Effector memory CD4-positive, alpha-beta T cell (primary cell): ENCODE measurements at places on chromosomes 1 and 21.

GRCh38 chr1:246176126-246177024 is 330.7 kb downstream of the SMYD3 start:
- DNase-seq = no peak

GRCh38 chr1:155326631-155327037 is 5.9 kb downstream of the RUSC1 start:
- DNase-seq = no peak

DNA sequence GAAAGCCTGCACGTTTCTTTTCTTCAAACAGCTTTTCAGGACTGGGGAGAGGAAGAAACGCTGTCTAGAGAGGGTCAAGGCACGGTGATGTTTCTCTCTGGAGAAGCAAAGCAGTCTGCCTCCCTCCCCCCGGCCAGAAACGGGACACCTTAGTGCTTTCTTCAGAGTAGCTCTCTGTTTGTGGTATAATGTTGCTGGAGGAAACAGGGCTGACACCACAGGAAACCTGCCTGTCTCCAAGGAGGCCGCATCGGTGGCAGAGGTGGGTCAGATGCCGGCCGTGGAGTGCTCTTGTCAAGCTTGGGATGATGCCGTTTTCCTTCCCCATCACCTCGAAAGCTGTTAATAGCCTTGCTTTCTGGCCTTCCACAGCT is 139.4 kb downstream of the DHRS3 start:
- no peak for DNase-seq

- DNase-seq = no peak
These were observed 39.5 kb upstream of the CASZ1 start for GRCh38 chr1:10835822-10836421.

DNA sequence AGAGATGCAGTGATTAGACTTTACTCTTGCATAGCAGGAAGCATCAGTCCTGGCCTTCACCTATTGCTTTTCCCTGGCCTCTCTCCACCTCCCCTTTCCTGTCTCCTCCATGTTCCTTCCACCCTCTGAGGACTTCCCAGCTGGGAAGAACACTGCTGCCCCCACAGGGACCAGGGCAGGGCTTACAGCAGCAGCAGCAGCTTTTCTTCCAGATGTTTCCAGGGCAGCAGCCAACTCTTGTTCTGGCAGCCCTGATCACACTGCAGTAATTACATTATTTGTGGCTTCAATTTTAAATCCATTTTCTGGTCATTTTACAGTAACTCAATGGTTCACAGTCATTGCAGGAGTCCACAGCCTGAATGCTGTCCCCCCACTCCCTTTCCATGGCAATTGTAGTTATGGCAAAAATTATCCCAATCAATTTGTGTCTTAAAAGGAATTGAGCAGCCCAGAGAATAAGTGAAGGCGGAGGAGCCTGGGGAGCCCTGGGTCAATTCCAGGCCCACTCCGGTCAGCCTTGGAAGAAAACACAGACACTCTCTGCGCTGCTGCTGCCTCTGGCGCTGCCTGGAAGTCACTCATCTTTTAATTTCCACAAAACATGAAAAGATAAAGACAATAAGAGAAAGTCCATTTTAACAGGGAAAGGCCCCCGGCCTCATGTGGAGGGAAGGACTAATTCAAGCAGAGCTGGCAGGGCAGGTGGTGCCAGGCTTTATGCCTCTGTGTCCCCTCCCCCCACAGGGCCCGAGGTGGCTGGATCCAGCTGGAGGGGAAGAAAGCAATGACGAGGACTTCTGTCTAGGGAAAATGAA is 148.6 kb downstream of the GRIK3 start:
- no peak for DNase-seq

DNA sequence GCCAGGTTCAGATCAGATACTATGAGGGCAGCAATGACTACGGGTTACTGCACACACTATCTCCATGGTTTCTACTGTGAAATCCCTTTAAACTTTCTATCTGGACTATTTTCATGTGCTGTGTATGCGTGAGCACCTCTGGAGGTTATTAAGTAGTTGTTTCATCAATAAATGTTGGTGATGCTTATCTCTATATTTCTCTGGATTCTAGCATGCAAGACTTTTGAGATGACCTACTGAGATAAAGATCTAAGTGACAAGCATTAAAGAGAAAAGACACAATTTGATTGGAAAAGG is 194.0 kb downstream of the NRIP1 start:
- no peak for DNase-seq

DNA sequence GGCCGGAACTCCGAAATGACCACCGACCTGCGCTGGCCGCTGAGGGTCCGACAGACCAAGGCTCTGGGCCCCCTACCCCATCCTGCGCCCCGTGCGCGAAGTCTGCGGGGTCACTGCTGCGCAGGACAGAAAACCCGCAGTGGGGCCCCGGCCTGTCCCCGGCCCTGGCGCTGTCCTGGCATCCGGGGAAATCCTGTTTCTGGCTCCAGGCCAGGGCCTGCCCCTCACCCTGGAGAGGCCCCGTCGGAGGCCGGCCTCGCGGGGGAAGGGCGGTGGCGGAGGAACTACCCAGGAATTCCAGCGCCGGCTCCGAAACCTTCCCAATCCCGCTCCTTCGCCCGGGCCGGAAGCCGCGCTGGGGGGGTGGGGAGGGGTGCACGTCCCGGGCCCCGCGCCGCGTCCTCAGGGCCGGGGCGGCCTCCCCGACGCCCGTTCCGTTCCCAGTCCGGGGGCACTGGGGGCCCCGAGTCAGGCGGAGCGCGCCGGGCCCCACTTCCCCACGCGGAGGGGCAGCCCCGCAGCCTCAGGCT is 77.0 kb downstream of the MORN1 start:
- DNase-seq = no peak

DNA sequence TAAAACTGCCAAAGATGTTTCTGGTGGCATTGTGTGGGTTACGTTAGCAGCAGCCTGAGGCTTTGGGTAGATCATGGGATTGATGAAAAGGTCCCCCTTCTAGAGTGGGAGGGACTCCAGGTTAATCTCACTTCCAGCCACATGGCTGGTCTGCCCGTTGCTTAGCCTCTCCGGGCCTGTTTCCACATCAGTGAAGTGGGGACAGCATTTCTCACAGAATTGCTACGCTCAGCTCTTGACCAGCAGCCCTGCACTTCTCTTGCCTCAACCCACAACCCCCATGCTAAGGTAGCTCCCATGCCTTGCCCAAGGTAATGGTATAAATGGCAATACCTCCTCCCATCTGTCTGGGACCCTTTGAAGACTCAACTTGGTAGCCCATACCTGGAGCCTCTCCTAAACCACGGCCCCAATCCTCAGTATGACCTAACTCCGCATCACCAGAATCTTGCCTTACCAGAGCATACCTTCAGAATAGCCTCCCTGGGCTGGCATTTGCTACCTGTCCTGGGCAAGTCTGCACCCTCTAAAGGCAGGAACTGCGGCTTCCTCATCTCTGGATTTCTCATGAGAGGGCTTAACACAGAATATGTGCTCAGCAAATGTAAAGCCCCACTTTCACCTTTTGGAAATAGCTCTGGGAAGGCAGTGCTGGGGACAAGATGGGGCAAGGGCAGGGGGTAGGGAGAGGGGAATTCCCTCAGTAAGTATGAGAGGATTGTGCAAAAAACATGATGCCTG is 10.9 kb upstream of the GUCA2A start:
- no peak for DNase-seq

DNA sequence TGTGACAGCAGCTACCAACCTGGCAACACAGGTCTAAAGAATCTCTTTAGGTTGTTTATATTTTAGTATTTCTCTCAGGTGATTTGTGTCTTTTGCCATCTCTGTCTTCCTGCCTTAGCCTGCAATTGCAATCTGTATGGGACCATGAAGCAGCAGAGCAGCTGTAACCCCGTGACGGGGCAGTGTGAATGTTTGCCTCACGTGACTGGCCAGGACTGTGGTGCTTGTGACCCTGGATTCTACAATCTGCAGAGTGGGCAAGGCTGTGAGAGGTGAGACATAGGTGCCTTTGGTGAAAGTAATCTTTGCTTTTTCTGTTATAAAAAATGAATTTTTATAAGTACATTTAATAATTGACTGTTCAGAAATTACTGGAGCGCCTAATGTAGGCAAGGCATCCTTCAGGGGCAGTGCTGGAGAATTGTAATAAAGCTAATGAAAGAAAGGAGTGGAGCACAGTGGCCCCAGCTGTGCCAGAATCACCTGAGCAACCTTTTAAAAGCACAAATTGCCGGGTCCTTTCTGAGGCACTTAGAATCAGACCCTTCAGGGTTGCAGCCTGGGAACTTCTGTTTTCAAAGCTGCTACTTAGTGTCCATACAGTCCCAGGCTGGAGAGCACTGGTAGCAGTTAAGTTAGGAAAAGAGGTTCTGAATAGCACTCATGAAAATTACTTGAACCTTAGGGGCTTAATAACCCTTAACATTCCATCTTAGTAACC is 60.6 kb upstream of the LAMC2 start:
- no peak for DNase-seq

DNA sequence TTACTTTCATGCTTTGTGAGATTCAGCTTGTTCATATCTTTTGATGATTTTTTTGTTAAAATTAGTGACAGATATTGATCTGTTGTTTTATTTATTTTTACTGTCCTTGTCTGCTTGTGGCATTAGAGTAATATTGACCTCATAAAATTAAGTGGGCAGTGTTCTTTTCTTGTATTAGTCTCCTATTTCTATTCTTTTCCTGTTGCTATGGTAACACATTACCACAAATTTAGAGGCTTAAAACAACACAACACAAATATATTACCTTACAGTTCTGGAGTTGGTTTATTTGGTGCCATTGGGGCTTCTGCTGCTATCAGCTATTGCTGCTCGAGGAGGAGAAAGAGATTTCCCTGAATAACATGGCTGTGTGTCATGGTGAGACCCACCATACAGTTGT is 135.7 kb downstream of the C1orf94 start:
- DNase-seq = no peak
